ENCODE measurements at places on chromosomes 7 and 10.
A peak's percentile ranks its signal among the peaks of the same experiment; 100 is the strongest.

DNA sequence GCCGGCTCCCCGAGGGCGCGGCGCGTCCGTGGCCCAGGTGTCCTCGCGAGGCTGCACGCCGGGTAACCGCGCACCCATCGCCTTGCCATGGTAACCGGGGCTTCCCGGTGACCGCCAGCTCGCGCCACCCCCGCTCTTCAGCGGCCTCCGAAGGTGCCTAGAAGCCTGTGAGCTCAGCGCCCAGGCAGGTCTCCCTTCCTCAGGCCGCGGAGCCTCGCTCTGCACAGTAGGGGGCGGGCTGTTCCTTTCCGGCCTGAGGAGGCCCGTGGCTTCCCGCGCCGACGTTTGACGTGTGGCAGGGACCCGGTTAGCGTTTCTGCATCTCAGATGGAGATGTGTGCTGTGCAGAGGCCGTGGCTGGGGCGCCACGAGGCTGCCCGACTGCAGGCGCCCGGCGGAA, 117.1 kb downstream of the DYNC2I1 start:
- no peak for DNase-seq

- DNase-seq, result no peak
These were observed 320.0 kb upstream of the ETV1 start for GRCh38 chr7:14309432-14309831.

DNA sequence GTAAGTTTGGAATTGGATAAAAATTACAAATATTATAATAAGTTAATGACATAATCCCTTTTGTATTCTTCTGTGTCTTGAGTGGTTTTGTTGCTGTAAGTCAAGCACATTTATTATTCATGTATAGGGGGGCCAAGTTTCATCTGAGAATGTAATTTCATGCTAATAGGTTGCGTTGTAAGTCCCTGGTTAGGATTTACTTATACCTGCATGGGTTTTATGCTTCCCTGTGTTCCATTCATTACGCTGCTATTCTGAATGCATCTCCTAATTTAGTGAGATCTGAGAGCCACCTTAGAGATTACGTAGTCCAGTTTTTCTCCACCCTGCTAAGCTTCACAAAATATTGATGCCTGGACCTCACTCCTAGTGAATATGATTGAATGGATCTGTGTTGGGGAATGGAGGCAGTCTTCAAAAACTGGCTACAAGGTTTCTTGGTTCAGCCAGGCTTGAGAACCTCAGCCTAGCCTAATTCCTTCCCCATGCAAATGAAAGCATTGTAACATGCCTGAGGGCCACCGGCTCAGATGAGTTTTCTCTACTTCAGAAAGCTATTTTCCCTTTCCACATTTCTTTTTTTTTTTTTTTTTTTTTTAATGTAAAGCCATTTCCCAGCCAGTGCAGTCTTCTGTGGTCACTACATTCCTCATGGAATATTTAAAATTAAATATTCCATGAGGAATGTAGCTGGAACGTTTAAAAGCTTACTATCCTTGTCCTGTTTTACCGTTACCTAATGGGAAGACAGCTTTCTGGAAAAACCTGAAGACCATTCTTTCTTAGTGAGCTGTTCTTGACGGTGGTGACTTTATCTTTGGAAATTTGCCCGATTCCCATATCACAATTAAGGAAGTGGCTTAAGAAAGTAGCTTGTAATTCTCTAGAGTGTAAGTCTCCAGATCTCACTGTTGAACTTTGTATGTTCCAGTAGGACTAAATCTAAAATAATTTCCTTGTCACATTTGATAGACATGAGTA, 16.0 kb downstream of the PAPSS2 start:
- peak; percentile 65 for DNase-seq

DNA sequence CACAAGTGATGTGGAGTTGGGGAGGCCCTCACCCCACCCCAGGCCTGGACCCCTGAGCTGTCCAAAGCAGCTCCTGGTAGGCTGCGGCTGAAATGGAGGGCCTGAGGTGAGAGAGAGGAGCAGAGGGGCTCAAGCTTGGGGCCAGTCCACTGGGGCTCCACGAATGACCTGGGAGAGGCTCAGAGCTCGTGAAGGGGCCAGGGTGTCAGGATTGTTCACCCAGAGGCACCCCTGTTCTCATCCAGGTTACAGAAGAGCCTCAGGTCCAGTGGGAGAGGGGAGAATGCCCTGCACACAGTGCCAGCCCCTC, 102.2 kb upstream of the RET start:
- DNase-seq, result no peak

- no peak for DNase-seq
These were observed 46.3 kb upstream of the NANOS1 start for GRCh38 chr10:118983263-118983662.

- no peak for DNase-seq
These were observed 283.5 kb upstream of the NFE2L3 start for GRCh38 chr7:25868509-25868908.

DNA sequence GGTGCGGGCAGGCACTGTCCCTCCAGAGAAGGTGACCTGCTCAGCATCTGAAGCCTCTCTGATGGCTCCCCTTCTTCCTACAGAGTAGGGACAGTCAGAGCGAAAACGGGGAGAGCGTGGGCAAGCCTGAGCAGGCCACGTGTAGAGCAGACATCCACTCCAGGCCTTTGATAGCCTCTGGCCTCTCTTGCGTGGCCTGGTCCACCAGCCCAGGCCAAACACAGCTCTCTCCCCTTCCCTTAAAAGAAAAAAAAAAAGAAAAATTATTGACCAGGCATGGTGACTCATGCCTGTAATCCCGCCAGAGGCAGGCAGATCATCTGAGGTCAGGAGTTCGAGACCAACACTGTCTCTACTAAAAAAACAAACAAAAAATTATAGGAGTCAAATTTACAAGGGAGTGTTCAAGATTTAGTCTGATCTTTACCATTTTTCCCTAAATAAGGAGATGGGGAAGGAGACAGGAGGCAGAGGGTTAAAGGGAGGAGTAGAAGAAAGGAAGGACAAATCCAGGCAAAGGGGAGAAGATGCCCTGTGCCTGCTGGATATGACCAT, 84.8 kb downstream of the PLXNA4 start:
- DNase-seq, result no peak

GRCh38 chr10:3009341-3009740, 58.0 kb upstream of the PFKP start:
- DNase-seq, result no peak

- DNase-seq, result no peak
These were observed 21.9 kb downstream of the WDR86 start for GRCh38 chr7:151388007-151388297.

DNA sequence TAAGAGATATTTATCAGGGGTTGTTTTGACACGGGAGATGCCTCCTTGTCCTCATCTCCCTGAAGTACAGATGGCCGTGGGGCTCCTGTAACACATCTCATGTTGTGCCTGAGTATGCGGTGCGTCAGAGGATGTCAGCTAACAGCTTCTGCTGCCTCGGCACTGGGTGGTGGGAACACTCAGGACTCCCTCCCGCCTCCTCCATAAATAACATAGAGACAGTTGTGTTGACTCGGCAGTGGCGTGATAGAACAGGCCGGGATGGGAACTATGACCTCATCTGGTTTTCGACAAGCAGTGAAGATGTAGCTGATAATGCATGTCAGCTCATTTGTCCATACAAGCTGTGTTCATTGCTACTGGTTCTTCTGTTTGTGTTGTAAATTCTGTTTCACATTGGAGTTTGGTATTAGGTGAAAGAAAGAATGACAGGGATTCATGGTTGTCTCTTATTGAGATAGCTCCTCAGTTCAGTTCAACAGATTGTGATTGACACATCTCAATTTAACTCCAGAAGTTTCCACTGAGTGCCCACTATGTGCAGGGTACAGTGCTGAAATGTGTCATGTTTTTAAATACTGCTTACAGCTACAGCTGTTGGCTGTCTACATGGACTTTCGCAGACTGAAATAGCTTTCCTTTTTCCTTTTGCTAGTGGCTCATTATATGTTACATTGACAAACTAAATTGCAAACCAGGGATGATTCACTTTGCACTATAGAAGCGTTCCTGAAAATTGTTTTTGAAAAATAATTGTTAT, 87.4 kb downstream of the CHN2 start:
- DNase-seq, result peak; percentile 86

DNA sequence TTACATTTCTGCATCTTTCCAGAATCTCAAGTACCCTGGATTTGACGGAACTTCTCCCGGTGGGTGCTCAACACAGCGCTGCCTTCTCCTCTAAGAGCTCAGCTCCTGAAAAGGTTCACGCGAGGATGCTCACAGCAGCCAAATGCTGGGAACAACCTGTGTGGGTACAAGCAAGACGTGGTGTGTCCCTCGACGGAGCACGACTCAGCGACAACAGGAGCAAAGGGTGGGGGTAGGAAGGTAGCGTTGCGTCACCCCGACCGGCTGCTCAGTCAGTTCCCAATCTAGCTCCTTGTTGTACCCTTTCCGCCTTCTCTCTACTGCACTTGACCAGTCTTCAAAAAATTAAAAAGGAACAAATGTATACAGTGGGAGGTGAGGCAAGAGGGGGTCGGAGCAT, 117.3 kb downstream of the PTPRN2 start:
- no peak for DNase-seq

DNA sequence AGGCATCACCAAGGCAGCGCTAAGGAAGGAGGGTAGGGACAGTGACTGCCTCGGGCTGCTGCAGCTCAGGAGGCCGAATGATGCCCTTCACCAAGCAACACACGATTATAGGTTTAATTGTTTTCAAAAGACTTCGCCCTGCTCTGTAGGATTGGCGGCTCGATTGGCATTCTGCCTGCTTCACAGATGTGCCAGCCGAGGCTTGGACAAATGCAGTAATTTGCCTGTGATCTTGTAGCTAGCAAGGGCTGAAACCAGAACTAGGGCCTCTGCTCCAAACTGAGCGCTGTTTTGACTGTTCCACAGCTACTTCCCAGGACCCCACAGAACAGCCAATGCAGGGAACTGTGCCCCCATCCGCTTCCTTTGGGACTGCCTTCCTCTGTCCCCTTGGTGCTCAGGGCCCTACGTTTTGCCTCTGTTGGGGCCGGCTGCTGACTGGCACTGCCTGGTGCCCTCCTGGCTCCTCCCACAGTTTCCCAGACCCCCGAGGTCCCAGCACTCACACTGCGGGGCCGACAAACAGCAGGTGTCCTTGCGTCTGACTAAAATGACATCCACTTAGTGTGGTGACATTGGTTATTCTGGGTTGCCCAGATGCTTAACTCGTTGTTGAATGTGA, 62.6 kb upstream of the EN2 start:
- no peak for DNase-seq

GRCh38 chr10:80444124-80444523, 10.0 kb upstream of the TSPAN14 start:
- DNase-seq, result no peak

- no peak for DNase-seq
These were observed 88.9 kb downstream of the APBB1IP start for GRCh38 chr10:26527018-26527417.

DNA sequence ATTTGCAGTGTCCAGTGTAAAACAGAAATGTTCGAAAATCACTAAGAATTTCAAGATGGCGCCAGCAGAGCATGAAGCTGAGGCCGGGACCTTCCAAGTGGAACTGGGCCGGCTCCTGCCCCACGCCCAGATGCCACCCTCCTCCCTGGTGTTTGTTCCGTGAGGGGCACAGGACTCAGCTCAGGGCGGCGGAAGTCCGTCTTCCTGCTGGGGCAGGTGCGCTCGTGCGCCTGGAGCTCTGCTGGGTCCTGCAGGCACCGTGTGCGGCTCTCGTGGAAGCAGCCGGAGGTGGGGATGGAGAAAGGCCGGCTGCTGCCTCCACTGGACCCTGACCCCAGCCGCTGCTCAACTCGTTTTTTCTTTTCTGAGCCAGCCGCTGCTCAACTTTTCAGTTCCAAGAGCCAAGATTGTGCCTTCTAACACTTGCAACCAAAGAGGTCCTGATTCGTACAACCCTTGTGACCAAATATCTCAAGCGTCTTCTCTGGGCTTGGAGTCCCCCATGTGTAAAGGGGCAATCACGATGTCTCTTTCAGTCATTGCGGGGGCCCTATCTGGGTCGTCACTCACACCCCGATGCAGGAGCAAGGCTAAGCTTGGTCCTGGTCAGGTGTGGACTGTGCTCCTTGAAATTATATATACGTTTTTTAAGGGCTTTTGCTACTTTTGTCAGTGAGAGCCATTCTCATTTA, 334.4 kb downstream of the ADARB2 start:
- no peak for DNase-seq

DNA sequence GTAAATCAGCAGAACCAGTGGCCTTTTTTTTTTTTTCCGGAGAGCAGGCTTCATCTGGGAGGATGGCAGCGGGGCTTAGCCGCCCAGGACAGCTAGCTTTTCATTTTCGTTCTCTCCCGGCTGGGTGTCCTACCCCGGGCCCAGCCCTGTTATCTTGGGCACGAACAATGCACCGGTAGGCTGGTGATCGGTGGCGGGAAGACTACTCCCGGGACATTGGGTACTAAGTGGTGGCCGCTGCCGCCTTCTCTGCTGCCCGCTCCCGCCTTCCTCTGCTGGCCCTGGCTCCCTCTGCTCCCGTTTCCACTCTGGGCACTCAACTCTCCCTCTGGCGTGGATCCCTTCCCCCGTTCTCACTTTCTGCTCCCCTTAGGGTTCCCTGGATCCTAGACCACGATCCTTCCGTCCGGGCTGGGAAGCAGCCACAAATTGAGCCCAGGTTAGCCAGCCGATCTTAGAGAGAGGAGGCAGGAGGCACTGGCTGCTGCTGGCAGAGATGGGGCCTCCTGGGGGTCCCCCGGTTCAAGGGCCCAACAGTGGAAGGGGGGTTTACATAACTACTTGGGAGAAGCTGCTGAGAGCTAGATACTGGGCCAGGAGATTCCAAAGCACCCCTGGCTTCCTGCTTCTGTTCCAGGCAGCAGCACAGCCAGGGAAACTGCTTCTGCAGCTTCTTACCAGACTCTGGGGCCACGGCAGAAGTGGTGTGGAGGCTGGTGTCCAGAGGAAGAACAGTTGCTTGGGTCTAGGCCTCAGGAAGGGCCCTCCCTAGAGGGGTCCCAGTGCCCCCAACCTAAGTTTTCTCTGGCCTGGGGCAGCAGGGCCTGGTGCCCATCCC, 1.8 kb downstream of the TLX1 start:
- no peak for DNase-seq

- no peak for DNase-seq
These were observed 168.2 kb downstream of the TNS3 start for GRCh38 chr7:47413526-47414341.

GRCh38 chr10:18703521-18703920, 44.3 kb downstream of the ARL5B start:
- no peak for DNase-seq

- no peak for DNase-seq
These were observed 108.0 kb upstream of the PPP2R2D start for GRCh38 chr10:131792809-131793208.

DNA sequence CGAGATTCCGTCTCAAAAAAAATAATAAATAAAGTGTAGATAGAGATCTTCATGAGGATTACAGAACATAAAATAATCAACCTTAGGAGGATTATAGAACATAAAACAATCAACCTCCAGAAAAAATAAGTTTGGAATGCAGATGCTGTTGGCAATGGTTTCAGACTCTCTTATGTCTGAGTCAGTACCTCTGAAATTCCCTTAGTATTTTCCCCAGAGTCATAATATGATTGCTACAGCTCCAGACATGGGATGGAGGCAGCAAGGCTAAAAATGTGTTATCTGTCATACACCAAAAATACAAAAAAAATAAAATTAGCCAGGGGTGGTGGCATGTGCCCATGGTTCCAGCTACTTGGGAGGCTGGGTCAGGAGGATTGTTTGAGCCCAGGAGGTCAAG, 22.2 kb downstream of the CADPS2 start:
- DNase-seq, result no peak
